Tongue (tissue), 3 donors: ENCODE measurements at places on chromosomes 5 and 9. TPM values are rescaled to one million over a fixed set of nuclear protein-coding genes. Genes with fewer than 3 reads are reported as not detected.

The RAD50 gene
- total RNA-seq = 48.8 TPM

The PCDHB8 gene
- 2.3 TPM for total RNA-seq

The DIRAS2 gene
- 1.5 TPM for total RNA-seq

GRCh38 chr9:76927540-76928240 is 21.8 kb upstream of the PRUNE2 start:
- no peak for DNase-seq

- peak; percentile 86 for DNase-seq
Measured at GRCh38 chr5:160165137-160166068, 46.2 kb upstream of the PWWP2A start.

DNA sequence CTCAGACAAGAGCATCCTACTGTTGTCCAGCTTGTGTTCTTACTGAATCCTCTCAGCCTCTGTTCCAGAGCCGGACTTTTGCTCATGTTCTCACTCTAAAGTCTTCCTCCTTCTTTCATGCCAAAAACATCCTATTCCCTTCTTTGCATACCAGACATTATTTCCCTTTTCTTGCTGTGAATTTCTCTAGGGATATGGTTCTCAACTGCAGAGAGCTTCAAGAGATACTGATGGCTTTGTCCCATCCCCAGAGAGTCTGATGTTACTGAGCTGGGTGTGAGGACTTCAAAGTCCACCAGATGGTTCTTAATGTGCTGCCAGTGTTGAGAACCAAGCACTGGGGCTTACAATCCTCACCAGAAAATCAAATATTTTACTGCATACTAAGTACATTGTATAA is 98.6 kb upstream of the FER start:
- DNase-seq = no peak

DNA sequence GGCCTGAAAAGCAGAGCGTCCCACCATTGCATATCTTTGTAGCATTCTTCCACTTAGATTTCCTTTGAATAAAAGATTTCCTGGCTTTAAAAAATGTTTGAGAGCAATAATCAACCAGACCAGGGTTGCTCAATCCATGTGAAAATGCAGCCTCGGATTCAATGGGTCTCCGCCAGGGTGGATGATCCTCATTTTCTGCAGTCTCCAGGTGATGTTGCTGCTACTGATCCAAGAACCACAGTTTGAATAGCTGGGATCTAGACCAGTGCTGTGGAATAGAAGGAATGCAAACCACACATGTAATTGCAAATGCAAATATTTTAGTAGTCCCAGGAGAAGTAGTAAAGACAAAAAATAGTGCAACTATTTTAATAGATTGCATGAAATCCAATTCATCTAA is 317.6 kb downstream of the IRX1 start:
- DNase-seq = no peak

DNA sequence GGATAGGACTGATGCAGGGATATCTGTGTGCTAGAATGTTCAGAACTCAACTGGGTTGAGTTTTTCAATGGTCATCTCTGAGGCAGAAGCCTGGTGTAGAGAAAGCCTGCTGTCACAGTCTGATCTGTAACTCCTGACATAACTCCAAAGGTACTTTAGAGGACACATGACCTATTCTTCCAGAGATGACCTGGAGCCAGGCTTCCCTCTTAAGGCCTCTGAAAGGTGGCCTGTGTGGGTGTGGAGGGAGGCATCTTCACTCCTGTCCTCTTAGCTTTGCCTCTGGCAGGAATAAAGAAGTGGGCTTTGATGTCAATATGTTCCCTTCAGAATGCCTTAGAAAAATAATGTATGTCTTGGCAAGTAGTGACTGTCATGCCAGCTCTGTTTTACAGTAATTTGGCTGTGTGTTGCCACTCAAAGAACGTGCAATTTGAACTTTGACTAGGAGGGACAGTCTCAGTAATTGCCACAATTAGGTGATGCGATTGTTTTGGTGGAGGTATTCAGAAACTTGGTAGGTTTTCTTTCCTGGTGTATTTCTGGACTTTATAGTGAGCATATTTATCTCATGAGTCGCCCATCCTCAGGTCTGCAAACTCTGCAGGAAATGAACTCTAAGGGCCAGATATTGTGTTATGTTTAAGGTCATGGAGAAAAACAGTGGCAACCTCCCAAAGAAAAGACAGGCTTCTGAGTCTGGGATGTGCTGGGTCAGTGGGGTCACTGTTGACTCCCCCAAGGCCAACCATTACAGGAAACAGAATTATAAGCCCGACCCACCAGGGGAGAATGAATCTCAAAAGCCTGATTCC is 3.2 kb upstream of the C5orf63 start:
- no peak for DNase-seq

GRCh38 chr5:111743512-111743911 is 13.5 kb downstream of the NREP start:
- no peak for DNase-seq

- DNase-seq = no peak
Measured at GRCh38 chr5:103356350-103357091, 98.0 kb downstream of the MACIR start.

- DNase-seq = no peak
Measured at GRCh38 chr5:82673057-82673809, 395.1 kb upstream of the RPS23 start.

DNA sequence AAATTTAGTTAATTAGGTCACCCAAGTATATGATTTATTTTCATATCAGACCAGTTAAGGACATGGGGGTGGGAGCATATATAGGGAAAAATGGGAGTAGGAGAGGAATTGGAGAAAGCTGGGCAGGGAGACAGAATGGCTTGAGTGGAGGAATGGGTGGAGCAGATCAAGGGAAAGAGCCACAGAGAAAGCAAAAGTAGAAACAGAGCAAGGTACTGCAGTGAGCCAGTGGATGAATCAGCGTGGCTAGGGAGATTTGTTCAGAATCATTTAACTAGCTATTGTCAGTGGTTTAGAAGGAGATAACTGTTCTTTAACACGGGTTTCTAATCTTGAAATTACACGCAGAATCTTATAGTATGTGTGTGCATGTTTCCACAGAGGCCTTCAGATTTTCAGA is 37.4 kb downstream of the SNX24 start:
- DNase-seq = no peak

DNA sequence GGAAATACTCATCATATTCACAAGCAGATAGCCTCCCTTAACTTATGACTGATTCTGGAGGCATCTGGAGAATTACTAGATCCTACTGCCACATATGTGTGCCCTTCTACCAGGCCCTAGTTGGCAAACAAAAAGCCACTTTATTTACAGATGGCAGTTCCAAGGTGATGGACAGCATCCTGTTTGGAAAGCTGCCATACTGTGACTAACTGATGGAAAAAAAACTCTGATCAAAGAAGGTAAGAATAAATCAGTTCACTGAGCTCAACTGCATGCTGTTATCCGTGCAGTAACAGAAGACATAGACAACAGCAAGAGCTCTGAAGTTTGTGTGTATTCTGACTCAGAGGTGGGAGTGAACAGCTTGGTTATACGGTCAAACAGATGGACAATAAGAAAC is 279.8 kb upstream of the POU5F2 start:
- DNase-seq = peak; percentile 1

DNA sequence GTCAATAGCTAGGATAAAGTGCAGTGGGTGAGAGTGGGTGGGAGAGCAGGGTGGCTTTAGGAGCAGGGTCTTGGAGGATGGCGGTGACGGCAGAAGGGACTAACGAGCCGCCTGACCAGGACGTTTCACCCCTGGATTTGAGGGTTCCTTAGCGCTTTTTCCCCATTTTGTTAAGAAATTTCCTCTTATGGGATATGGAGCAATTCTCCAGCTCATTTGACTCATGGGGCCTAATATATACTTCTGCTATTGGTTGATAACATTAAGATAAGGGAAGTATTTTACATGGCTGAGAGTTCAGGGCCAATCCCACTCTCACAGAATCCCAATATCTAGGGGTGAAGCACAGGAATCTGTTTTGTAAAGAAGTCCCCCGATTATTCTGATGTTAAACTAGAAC is 17.6 kb downstream of the CD180 start:
- DNase-seq = no peak

GRCh38 chr5:1320436-1321344 is 24.2 kb downstream of the CLPTM1L start:
- DNase-seq = no peak

- DNase-seq = no peak
Measured at GRCh38 chr9:104999136-104999535, 71.2 kb upstream of the ABCA1 start.
